ENCODE measurements at places on chromosomes 12 and 14.

DNA sequence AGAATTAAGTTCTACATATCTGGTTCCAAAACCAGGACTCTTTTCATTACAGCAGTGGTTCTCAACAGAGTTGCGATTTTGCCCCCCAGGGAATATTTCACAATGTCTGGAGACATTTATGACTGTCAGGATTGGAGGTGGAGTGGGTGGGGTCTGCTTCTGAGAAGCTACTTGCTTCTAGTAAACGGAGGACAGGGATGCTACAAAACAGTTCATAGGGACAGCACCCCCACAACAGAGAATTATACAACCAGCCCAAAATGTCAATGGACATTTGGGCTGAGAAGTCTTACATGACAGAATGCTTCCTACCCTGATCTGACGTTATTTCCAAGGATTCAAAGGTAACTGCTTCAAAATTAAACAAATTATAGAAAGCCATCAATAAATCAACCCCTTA is 739 bp upstream of the SPATA7 start:
- DNase-seq: no peak

- DNase-seq: no peak
Measured at GRCh38 chr12:22518060-22518719, 26.2 kb downstream of the C2CD5 start.

DNA sequence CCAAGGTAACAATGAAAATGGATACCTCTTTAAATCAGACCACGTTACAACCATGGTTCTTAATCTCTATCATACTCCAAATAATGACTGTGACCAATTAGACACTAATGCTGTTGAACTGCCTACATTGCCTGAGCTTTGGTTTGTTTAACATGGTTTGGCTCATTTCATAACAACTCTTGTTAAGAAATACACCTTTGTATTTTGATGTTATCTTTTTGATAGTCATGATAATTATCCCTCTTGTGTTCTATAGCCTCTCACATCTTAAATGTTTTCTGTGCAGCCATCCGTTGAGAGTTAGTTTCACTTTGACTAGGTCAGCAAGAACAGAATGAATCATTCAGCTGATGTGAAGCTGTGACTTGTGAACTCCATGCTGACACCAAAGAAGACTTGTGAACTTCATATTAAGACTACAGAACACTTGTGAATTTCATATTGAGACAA is 75.5 kb upstream of the RERGL start:
- no peak for DNase-seq

DNA sequence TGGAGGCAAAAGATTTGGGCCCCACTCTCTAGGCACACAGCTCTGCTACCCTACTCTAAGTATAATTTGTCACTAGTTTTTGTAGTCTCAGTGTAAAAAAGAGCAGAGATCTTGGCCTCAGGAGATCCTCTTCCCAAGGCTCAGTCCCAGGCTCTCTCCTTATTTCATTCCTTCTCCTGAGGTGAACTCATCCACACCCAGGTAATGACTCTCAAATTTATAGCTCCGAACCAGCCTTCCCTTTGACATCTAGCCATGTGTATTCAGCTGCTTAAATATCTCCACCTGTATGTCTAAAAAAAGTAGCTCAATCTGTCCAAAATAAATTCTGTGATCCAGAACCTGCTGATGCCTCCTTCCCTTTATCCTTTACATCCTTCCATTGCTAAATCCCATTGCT is 173.5 kb upstream of the HIF1A start:
- no peak for DNase-seq

GRCh38 chr14:22487941-22488340 is 101.1 kb downstream of the DAD1 start:
- DNase-seq: no peak

- DNase-seq: no peak
Measured at GRCh38 chr12:103331643-103332042, 164.1 kb downstream of the C12orf42 start.

DNA sequence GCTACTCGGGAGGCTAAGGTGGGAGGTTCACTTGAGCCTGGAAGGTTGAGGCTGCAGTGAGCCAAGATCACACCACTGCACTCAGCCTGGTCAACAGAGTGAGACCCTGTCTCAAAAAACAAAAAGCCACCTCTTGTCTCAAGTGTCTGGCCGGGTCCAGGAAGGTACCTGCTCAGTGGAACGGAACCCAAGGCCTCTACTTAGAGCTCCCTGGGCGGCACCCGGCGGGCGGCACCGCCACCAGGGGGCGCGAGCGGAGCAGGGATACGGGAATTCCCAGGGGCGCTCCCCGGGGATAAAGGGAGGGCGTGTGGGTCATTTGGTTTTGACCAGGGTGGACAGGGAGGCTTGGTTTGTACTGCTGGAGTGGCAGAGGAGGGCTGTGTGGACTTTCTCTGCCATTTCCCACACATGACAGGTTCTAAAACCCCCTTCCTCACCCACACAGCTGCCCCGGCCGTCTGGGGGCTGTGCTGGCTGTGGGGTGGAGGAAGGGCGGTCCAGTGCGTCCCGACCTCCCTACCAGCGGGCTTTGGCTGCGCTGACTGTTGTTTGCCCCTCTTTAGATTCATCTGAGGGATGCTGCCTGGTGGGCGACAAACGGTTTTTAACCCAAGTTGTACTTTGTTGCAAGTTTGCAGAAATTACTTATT is 91.4 kb downstream of the SETD3 start:
- DNase-seq: peak; percentile 26

GRCh38 chr14:74927225-74927624 is 4.2 kb upstream of the RPS6KL1 start:
- DNase-seq: no peak

DNA sequence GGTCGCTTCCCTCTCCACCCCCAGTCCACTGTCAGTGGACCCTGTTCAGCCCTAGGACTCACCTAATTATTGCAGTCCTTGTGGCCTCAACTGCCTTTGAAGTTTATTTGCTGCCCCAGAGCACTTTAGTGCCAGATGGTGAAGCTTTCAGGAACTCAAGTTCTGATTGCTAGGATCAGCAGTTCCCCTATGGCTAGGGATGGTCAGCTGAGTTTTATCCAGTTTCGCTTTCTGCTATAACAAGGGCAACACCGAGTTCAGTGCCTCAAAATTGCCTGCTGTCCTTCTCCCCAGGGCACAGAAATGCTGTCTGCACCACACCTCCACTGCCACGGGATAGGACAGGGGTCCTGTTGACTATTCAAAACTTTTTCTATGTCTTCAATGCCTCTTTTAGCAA is 295.0 kb downstream of the GPHN start:
- no peak for DNase-seq

GRCh38 chr12:108611884-108612415 is 14.1 kb upstream of the TMEM119 start:
- DNase-seq: peak; percentile 57

Measured in COLO829 (cell line).